ENCODE measurements at places on chromosomes 2 and 18.

DNA sequence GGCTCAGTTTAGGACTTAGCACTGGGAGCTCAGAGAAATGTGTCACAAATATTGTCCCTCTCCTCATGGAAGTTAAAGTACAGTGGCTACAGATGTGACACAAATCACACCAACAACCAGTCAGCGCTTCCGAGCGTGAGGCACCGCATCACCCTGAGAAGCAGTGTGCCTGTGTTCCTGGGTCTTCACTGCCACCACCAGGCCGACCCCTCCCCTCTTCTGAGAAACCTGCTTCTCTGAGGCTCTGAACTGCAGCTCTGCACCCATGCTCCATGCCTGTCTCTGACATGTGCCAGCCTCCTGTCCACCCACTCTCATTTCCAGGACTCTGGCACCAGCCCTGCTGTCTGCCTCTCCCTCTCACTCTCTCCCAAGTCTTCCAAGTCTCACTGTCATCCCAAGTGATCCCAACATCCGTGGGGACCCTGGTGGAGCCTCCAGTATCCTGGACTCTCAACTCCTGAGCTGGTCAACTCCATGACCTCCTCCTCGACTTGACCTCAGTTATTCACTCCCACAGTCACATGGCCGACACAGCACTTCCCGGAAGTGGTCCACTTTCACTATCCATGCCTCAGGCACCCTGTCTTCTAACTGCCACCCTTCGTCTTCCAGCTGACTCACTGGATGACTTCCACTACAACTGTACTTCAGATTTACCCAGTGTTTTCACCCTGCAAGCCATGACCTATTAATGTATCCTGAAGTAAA lies 73.5 kb downstream of the FBXO15 start:
- no peak for DNase-seq

- DNase-seq, result no peak
These were observed 113.7 kb downstream of the ZEB2 start for GRCh38 chr2:144405982-144406788.

GRCh38 chr2:60853531-60853930 lies 27.8 kb upstream of the REL start:
- no peak for DNase-seq

GRCh38 chr2:11121099-11121822 lies 34.0 kb upstream of the SLC66A3 start:
- DNase-seq, result no peak

GRCh38 chr2:14023558-14023957 lies 609.0 kb upstream of the LRATD1 start:
- no peak for DNase-seq

DNA sequence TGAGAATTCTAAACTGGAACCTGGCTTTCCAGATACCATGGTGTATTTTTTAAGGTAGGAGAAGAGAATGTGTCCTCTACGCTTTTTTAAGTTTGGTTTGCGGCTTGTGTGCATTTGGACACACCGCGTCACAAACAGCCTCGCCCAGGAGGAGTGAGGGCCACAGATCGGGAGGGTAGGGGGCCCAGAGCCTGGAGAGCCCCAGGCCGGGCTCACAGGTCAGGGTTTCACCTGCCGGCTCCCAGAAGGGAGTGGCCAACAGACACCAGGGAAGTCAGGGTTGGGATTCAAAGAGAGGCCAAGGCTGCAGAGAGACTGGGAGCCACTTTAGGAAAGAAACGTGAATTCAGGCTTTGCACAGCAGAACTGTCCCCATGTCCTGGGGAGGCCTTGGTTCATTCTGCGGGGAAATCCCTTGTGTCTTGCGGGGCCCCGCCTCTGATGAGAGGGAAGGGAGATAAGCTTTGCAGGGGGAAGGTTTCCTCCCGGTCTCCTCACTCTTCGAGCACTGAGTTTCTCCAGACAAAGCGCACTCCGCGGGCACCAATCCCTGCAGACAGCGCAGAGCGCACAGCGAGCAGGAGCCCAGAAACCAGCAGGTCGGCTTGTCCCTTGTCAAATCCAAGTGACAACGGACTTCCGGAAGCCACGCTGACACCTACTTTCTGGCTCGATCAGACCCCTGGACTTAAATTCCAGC lies 2.0 kb upstream of the TUBB6 start:
- no peak for DNase-seq

DNA sequence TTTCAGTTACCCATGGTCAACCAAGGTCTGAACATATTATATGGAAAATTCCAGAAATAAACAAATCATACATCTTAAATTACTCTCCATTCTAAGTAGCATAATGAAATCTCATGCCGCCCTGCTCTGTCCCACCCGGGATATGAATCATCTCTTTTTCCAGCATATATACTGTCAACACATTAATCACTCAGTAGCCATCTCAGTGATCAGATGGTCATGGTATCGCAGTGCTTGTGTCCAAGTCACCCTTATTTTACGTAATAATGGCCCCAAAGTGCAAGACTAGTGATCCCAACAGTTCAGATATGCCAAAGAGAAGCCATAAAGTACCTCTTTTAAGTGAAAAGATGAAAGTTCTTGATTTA lies 43.8 kb downstream of the OSBPL6 start:
- no peak for DNase-seq

DNA sequence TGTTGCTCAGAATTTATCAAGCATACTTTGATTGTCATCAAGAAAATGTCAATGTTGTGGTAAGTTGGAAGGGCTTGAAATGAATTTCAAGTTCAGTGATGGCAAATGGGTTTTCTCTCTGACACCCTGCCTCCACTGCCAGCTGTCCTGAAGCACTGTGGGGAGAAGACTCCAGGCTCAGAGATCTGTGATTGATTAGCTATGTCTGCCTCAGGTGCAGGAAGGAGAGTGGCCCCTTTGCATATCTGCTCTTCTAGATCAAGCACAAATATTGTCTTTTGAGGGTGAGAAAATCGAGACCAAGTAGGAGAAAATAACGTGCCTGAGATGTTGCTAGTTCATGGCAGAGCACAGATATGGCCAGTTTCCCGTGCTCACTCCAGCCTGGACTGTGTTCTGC lies 178.8 kb upstream of the GLI2 start:
- no peak for DNase-seq

- no peak for DNase-seq
These were observed 12.4 kb upstream of the ANKRD44 start for GRCh38 chr2:197322724-197323720.

DNA sequence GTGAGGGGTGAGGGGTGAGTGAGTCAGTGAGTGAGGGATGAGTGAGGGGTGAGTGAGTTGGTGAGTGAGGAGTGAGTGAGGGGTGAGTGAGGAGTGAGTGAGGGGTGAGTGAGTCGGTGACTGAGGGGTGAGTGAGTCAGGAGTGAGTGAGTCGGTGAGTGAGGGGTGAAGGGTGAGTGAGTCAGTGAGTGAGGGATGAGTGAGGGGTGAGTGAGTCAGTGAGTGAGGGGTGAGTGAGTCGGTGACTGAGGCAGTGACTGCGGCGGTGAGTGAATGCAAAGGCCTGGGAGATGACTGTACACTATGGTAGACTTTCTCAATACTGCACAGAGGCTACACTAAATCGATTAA lies 16.6 kb downstream of the THAP4 start:
- peak; percentile 16 for DNase-seq

- no peak for DNase-seq
These were observed 267.4 kb downstream of the DYSF start for GRCh38 chr2:71720596-71721361.

DNA sequence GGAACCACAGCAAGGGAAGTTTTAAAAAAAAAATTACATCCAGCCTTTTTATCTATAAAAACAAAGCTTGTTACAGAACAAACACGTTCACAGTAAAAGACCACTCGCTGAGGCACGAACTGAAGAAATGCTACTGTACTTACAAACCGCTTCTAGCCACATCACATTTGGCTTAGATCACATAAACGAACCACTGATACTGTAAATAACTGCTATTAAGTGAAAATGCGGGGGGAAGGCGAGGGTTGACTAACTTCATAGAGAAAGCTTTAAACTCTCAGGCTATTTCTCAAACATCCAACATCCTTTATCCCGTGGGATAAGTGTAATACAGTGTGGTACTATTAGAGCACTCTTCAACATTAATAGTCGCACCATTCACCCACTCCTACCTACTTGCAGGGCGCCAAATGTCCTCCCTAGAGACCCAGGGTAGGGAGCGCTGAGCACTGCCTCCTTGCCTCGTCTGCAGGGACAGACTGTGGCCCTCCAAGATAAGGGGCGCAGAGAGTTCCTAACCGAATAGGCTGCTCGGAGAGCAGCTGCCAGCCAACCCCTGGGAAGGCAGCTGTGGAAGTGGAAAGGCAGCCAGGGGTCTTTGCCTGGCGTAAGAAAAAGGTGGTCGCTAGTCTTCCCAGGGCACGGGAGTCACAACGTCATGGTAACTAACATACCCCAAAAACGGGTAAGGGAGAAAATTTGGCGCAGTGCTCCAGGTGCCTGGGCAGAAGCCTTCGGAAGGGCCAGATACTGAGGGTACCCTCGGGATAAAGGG lies 854 bp downstream of the GPR155 start:
- DNase-seq, result no peak

- DNase-seq, result no peak
These were observed 572 bp downstream of the INPP4A start for GRCh38 chr2:98445177-98445682.

- no peak for DNase-seq
These were observed 10.3 kb upstream of the KYNU start for GRCh38 chr2:142867136-142867535.

DNA sequence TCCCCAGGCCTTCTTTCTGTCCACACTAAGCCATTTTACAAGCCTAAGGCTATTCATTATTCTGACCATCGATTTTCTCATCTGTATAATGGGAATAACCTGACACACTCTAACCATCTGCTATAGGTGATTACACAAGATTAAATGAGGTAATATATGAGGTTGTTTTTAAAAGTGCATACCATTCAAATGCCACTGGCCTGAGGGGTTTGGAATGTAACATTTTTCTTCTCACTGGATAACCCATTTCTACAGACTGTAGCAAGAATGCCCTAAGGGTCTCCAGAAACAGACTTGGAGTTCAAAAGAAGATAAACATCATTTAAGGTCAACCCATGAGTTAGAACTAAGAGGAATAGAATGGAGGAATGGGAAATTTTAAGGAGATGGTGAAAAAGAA lies 111.7 kb upstream of the SETBP1 start:
- no peak for DNase-seq

DNA sequence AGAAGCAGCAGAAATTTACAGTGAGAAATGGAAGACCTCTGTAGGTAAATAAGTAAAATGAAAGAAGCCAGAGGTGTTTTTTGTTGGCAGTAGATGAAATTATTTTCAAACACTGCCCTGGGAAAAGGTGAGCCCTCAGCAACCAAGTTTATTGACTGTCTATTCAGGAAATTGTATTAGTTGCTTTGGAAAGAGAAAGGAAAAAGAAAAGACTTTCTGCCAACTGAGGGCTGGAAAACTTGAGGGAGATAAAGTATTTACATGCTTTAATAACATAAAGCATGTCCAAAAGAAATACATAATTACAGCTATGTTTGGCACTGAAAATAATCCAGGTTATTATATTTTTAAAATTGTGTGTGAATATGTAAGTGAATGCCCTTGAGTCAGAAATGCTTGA lies 14.7 kb downstream of the CRIM1 start:
- DNase-seq, result no peak

DNA sequence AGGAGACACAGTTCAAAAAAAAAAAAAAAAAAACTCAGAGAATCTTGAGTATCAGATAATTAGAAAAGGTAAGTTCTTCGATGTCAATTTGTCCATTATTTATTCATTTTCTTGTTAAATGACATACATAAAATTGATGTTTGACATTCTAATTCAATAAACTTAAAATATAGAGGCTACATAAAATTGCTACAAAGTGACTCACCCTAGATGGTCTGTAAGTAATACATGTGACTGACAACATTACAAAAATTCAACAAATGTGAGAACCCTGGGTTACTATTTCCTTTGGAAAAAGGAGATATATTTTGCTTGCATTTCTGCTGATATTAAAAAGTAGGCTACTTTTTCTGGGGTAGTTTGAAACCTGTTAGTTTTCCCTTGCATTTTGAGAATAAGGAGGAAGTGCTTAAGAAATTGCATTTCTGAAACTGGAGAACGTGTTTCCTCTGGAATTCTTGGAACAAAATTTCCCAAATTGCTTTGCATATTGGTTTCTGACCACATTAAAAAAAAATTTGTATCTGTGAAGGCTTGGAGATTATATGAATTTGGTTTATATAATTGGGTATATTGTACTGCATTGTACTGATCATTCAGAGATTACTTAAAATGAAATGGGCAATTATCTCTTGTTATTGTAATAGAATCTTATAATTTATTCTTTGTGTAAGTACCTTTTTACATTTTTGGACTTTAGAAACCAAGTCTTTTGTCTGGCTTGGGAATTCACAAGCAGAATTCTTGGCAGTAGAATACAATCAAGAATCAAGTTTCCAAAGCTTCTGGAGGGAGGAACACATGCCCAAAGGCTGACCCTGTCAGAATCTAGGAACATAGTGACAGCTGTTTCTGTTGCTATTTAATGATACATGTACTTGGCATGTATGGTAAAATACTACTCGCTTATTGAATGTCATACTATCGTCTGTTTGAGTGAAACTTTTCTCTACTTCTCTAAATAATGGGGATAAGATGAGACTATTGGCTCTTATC lies 106.1 kb downstream of the DSEL start:
- DNase-seq, result no peak

DNA sequence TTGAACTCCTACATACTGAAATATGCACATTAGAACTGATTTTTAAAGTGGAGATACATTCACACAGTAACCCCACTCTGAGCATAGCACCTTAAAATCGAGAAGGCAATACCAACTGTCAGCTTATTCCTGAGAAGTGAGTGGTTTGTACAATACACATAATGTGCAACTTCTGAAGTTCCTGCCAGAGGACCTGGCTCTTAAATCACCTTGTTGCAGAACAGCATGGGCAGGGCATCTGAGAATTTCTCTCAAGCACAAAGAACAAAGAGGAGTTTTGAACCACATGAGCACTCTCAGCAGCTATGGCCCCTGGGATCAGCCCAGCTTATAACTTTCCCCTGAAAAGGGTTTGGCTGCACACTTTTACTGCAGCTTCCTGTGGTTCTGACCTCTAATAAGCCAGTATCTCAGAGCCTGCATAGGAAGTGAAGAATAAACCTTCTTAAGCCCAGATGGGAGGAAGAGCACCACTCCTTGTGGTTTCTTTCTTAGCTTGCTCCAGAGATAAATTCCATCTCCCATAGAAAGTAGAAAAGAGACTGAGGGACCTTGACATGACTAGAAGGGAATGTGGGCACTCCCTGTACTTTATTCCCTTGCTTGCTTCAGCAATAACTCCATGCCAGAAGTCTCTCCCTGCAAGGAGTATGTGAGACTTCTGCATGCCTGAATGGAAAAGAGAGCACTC lies 862.3 kb downstream of the SUCLG1 start:
- no peak for DNase-seq

GRCh38 chr2:47893771-47894170 lies 12.5 kb downstream of the FBXO11 start:
- no peak for DNase-seq

GRCh38 chr2:185757356-185757755 lies 18.8 kb downstream of the FSIP2 start:
- DNase-seq, result no peak

GRCh38 chr2:18456026-18456425 lies 104.4 kb downstream of the RDH14 start:
- DNase-seq, result no peak

- DNase-seq, result no peak
These were observed 507.9 kb downstream of the ERBB4 start for GRCh38 chr2:212030709-212031108.

- DNase-seq, result no peak
These were observed 32.5 kb downstream of the METTL4 start for GRCh38 chr18:2538844-2539243.
